ENCODE measurements at places on chromosomes 2 and 18. TPM values are rescaled to one million over a fixed set of nuclear protein-coding genes. Genes with fewer than 3 reads are reported as not detected.

GRCh38 chr2:19552270-19552669 lies 193.8 kb upstream of the OSR1 start:
- no peak for ATAC-seq

DNA sequence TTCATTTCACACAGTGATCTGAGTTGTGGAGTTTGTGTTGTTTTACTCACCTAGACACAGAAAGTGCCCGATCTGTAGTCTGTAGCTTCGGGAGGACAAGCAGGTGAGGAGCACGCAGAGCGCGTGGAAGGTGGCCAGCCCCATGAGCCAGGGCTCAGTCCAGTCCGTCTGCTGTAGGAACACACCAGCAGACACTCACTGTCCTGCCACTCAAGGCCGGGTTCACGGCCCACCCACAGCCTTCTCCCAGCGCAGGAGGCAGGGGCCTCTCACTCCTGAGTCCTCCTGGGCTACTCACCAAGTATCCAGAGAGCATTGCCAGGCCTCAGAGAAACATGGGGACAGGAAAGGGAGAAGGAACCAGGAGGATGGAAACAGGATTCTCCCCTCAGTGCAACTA lies 1.7 kb downstream of the TMEM18 start:
- ATAC-seq, result no peak

GRCh38 chr2:156427074-156427473 lies 9.1 kb upstream of the GPD2 start:
- no peak for ATAC-seq

DNA sequence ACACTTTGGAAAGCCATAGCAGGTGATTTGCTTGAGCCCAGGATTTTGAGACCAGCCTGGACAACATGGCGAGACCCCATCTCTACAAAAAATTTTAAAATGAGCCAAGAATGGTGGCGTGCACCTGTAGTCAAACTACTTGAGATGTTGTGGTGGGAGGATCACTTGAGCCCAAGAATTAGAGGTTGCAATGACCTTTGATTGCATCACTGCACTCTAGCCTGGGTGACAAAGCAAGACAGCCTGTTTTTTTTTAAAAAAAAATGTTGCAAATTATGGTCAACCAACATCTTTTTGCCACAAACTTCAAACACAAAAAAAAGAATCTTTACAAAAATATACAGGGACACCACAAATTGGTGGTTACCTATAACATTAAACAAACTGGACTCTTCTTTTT lies 40.3 kb downstream of the MEX3C start:
- no peak for ATAC-seq

DNA sequence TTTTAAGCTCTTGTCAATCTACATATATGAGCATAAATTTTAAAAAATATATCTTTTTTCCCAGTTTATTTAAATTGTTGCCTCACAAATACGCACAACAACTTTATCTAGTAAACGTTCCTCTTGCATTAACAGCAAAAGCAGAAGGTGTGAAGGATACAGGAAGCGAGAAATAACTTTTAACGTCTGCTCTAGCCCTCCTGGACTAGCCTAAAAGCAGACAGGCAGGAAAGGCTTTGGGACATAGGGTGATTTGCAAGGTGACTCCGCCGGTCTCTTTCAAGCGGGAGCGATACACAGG lies 434 bp upstream of the DUSP19 start:
- ATAC-seq, result no peak

GRCh38 chr2:873651-874580 lies 76.7 kb upstream of the SNTG2 start:
- no peak for ATAC-seq

- ATAC-seq, result no peak
These were observed 373.7 kb downstream of the NR4A2 start for GRCh38 chr2:155958834-155959233.

The LBX2 gene
- 0.39 TPM for total RNA-seq

The RAB6C gene
- not detected for total RNA-seq

The FAM161A gene
- total RNA-seq, result 8.7 TPM
